Right lung (tissue), 10 donors: ENCODE measurements at places on chromosomes 2 and 18. TPM values are rescaled to one million over a fixed set of nuclear protein-coding genes. Genes with fewer than 3 reads are reported as not detected.

DNA sequence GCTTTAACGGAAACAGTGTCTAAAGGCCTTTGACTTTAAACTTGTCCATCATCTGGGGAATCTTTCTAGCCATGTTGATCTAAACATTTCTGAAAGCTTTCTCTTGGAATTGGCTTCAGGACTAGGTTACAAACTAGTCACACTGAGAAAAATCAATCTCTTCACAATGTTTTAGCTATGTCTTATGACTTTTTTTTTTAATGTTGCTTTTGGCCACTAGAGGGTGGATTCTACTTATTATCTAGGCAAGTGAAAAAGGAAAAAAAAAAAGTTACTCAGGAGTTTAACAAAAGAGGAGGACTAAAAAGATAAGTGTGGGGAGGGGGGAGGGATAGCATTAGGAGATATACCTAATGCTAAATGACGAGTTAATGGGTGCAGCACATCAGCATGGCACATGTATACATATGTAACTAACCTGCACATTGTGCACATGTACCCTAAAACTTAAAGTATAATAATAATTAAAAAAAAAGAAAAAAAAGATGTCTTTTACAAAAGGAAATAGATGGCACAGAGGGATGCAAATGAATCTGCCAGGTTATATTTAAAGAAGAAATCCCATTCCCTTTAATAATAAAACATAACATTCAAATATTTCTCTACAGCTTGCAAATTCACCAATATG, 160.4 kb upstream of the PID1 start:
- no peak for DNase-seq

DNA sequence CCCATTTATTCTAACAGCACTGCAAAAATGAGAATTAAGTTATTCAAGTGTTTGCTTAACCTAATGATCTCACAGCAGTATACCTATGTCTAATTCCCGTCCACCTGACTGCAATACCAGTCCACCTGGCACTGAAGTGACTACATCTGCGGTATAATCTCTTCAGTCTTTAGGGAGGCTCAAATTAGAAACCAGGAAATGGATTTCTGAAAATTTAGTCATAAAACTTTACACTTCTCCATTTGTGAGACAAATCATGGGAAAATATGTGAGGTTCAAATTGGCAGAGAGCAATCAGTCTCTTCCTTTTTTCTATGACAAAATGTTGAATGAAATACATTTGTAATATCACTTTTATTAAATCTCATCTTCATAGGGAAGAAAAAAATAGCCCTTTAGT, 33.0 kb downstream of the FTCDNL1 start:
- no peak for DNase-seq

DNA sequence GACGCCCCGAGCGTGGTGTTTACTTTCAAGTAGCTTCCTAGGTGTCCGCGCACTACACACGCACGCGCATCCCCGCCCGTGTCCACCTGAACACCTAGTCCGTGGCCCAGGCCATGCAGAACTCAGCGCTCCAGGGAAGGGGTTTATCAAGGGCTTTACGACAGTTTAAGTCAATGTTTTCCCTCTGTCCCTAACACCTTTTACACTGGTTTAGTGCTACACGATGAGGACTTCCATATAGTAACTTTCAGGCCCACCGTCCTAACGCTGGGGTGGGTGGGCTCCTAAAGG, 1.4 kb upstream of the BCL2 start:
- no peak for DNase-seq

GRCh38 chr2:46146866-46147502, 150.2 kb upstream of the EPAS1 start:
- DNase-seq, result no peak

DNA sequence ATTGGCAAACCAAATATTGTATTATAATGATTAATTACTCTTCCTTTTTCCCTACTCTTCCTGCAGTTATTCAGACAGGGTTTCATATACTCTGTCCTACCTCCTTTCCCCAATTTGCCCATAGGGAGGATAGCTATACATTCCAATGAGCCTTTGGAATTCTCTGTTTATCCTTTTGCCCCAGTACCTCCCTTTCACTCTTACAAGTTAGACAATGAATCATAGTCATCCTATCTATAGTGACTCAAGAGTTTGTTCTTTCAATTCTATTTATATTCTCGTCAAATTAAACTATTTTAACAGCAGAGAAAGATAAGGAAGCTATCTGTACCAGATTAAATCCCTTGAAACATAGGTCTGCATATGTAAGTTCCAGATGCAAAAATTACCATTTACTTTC, 437.5 kb downstream of the NR4A2 start:
- no peak for DNase-seq

The TBR1 gene
- polyA plus RNA-seq, result 0.06 TPM

GRCh38 chr2:119233326-119234020, 9.8 kb downstream of the STEAP3 start:
- DNase-seq, result no peak

- no peak for DNase-seq
Observed at GRCh38 chr2:148885209-148885608, 10.2 kb downstream of the KIF5C start.

DNA sequence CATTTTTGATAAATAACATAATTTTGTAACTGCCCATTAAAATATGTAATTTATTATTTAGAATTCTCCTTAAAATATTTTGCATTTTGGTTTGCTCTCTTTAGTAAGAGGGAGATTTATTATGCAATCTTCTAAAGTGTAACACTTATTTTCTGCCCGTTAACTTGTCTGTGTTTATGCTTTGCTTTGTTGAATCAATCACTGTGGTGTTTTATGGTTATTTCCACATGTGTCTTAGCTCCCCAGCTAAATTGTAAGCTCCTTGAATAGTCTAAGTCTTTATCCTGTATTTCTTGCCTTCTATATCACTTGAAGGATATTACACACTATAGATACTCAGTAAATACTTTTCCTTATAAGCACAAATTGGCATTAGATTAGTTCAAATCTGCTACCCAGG, 166.6 kb upstream of the SPRED2 start:
- DNase-seq, result peak; percentile 25

The NT5C1B gene
- polyA plus RNA-seq, result 0.73 TPM

DNA sequence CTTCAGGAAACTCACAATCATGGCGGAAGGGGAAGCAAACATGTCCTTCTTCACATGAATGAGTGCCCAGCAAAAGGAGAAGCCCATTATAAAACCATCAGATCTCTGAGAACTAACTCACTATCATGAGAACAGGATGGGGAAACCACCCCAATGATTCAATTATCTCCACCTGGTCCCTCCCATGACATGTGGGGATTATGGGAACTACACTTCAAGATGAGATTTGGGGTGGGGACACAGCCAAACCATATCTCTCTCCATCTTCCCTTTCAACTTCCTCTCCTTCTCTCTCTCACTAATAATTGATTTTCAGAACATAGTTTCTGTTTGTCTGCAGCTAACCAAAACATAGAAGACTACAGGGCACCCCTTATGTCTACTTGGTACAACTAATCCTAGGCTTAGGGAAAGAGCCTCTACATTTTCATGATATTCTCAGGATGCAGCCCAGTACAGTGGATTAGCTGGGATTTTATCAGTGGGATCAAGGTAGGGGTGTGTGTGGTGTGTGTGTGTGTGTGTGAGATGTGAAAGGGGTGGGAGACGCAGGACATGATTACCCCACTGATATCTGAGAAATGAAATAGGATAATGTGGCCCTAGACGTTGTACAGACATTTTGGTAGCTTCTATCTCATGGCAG, 2.8 kb upstream of the ATF2 start:
- no peak for DNase-seq

DNA sequence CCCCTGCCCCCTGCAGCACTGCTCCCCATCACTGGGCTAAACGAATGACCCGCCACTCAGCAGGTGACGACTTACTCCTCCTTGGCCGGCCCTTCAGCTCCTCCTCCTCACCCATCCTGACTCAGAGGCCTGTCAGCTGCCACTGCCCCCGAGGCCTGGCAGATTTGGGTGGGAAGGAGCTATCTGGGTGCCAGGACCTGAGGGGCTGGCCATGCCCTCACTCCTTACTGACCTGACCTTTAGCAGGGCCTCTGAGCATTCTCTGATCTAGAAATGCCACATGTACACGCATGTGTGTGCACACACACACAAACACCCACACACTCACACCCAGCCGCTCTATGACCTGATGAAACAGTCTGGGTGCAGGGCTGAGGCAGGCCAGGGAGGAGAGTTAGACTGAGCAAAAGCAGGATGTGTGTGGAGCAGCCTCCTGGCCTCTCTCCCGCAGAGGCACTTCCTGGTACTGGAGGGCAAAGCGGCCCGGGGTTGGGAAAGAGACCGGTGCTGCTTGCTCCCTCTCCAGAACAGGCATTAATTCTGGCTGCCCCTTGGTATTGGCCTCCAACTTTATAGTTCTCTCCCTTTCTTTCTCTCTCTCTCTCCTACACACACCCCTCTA, 68.0 kb downstream of the ZFP36L2 start:
- DNase-seq, result no peak

DNA sequence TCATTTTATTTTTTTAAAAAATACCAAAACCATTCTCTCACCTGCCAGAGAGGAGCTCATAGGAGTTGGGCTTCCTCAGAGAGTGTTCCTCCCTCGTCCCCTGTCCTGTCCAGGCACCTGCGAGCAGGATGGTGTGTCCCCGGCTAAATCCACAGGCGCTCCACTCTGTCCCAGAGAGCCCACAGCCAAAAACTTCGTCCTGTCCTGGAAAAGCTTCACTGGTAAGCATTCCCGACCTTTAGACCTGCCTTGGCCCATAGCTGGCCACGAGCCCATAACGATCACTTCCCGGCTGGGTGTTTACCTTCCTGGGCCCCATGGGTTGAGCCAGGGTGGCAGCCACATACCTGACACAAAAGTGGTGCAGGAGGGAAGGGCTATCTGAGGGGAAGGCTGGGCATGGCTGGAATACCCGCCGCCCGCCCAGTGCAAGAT, at the start of gene NGEF:
Gene NGEF, minus strand, starts transcription at position 230 of the 435 bp plus-strand sequence. CDS start 38,366 bp downstream, outside the sequence.
- DNase-seq, result no peak

GRCh38 chr18:61738488-61738887, 154.3 kb downstream of the RNF152 start:
- no peak for DNase-seq

DNA sequence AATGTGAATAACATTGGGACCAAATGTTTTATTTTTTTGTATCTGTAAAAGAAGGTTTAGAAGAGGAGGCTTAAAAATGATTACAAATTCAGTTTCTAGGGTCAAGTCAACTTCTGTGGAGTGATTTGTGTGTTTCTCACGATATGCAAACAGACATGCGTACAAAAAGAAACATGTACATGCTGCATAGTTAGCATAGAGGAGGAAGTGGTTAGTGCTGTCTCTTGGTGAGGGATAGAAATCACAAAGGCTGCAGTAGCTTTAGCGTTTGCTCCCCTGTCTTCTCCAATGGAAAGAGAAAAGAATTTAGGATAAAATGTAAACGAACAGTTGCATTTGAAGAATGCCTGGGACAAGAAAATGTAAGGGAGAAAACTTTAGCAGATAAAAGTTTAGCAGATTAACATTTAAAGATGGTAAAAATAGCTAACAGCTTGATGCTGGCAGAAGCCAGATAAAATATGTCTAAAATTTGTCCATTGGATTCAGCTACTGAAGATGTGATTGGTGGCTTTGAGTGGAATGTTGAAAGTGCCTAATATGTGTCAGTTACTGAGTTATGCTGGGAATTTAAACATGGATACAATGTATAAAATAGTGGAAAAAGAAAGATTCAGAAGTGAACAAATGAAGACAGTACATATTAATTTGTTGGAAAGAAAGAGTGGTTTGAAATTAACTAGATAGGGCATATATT, 44.9 kb downstream of the MALT1 start:
- no peak for DNase-seq

GRCh38 chr2:108388045-108388444, 10.3 kb downstream of the SULT1C4 start:
- no peak for DNase-seq

GRCh38 chr2:2834105-2834504, 503.0 kb upstream of the MYT1L start:
- no peak for DNase-seq

The ITGB6 gene
- 7.6 TPM for polyA plus RNA-seq

The SYT4 gene
- 0.97 TPM for polyA plus RNA-seq
